Stimulated activated CD8-positive, alpha-beta memory T cell treated with anti-CD3 and anti-CD28 coated beads, Interleukin-7, amount 100 ng/mL, for 24 hours (primary cell): ENCODE measurements at places on chromosomes 5 and 9.

DNA sequence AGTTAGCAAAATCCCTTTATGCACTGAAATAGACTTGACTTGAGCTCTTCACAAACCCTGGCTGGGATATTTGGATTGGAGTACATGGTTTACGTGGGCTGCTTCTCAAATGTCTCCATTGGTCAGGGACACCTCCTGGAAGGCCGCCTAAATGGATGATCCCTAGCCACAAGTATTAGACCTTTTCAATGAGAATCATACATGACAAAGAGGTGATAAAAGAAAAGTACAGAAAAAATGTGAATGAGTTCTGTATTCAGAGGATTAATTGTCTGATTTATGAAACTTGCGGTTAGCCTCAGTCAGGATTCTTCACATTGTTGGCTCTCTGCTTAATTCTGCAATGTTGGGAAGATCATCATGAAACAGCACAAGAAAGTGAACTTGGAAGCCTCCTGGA lies 752.8 kb upstream of the ADAMTS16 start:
- DNase-seq = no peak

DNA sequence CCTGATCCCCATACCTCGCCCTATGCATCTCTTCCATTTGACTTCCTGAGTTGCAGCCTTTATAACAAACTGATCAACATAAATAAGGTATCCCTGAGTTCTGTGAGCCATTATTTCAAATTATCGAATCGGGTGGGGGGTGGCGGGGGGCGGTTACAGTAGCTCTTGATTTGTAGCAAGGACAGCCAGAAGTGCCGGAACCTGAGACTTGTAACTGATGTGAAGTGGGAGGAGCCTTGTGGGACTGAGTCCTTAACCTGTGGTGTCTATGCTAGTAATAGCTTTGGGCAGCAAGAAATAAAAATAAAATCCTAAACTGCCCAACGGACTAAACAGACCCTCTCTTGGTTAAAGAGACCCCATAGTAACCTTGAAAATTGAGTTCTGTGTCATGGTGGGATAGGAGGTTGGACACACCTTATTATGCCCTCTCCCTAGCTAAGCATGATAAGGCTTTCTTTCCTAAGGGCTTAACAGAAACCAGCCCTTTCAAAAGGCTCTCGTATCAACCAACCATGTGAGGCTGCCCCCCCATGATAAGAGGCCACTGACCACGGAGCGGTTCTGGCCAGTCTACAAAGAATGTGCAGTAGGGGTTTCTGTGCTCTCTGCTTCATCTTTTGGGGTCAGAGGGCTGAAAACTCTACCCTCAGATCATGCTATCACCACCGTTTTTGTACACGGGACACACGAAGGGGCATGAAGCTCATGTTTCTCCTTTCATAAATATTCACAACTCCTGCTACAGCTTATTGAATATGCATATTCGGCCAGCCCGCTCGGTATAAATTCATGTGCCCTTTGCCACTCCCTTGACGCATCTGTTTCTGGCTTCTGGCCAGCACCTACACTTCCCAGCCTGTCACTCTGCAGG lies 39.5 kb upstream of the IQGAP2 start:
- DNase-seq = no peak

- DNase-seq = no peak
Observed at GRCh38 chr5:117183326-117183725, 608.7 kb upstream of the SEMA6A start.

DNA sequence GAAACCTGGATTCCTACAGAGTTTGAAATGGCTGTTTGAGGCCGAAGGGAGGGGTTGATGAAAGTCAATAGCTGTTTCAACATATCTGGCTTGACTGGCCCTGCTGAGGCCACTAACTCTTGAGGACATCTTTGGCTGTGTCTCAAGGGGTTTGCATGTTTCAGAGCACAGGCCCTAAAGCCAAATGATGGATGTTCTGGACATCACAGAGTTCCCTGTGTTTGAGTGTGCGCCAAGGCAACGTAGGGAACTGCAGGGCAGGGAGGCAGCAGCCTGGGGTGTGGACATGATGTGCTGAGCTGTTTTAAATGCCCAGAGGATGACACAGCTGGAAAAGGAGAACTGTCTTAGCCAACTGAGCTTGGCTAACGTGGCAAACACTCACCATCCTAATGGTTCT lies 89.6 kb downstream of the RAPGEF1 start:
- DNase-seq = no peak

DNA sequence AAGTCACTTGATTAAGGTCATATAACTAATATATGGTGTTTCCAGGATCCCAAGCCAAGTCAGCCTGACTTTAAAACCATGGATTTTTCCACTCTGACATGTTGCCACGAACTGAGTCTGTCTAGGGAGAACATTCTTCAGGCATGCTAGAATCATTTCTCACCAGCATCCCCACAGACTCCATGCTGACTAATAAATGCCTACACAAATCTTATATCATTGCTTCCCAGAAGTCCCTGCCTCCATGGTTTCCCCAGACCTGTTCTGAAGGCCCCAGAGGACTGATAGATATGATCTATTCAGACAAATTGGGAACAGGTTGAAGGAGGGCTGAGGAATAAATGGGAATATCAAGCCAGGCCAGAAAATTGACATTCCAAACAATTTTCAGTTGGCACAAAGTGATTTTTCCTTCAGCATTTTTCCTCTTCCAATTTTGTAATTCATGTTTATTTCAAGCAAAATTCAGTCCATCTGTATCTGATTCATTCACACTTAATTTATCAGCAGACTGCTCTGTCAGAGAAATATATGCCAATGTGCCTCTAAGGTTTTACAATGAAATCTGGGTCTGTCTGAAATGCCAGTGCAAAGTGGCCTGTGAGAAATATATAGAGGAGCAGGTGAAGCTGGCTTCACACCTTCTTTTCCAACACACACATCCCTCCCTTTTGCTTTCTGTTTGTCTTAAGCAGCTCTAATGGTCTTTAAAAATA lies 413.6 kb upstream of the TNC start:
- no peak for DNase-seq

DNA sequence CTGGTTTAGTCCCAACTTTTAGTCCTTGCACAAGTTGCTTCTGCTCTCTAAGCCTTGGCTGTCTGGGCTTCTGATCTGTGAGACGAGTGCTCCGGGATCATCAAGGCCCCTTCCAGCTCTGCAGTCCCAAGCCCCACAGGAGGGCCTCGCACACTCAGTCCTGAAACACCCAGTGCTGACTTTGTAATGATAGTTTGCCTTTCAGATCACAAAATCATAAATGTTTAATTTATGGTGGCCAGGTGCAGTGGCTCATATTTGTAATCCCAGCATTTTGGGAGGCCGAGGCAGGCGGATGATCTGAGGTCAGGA lies 95.9 kb upstream of the SLC25A48 start:
- no peak for DNase-seq

DNA sequence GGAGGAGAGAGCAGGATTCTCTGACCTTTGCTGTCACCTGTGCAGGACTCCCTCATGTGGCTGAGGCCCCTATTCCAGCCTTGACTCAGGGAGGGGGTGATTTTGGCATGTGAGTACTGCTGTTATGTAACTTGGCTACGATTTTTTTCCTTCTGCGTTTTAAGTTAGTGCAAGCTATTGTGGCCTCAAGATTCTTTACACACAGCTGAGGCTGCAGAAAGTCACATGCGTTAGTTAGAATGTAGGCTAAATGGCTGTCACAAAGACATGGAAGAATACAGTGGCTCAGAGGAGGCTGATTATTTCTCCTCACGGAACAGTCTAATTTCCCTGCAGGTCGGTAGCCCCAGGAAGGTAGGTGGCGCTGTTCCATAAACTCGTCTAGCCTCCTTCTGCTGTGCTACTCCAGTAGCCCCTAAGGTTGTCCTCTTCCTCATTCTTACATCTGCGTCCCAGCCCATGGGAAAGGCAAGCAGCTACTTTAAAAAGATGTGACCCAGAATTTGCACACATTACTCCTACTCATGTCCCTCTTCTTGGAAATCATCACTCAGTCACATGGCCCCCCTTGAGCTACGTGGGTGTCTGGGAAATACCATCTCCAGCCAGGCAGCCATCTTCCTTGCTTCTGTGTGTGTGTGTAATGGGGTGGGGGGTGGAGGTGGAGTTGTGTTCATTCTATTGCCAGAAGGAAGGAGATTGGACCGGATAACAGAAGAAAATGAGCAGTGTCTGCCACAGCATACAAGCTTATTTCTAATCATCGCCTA lies 486.6 kb downstream of the CCDC171 start:
- DNase-seq = no peak
